Activated T-helper 1 cell treated with anti-CD3 and anti-CD28 coated beads, Interleukin-2, amount 50 U/mL, for 16 hours (primary cell): ENCODE measurements at places on chromosomes 5 and 9.

- DNase-seq: no peak
Measured at GRCh38 chr5:34523387-34523726, 132.8 kb upstream of the RAI14 start.

- no peak for DNase-seq
Measured at GRCh38 chr9:85602742-85603141, 139.0 kb downstream of the AGTPBP1 start.

- no peak for DNase-seq
Measured at GRCh38 chr5:98458004-98458403, 315.5 kb upstream of the RGMB start.

DNA sequence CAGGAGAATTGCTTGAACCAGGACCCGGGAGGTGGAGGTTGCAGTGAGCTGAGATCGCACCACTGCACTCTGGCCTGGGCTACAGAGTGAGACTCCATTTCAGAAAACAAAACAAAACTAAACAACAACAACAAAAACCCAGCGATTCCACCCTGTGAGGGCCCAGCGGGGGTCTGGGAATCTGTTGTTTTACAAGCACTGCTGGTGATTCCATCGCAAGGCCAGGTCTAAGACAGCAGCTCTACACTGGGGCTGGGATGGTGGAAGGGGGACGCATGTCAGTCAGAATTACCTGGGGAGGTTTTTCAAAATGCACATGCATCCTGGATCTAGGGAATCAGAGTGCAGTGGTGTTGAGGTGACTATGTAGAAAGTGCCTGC lies 90.9 kb downstream of the ANKRD55 start:
- no peak for DNase-seq

DNA sequence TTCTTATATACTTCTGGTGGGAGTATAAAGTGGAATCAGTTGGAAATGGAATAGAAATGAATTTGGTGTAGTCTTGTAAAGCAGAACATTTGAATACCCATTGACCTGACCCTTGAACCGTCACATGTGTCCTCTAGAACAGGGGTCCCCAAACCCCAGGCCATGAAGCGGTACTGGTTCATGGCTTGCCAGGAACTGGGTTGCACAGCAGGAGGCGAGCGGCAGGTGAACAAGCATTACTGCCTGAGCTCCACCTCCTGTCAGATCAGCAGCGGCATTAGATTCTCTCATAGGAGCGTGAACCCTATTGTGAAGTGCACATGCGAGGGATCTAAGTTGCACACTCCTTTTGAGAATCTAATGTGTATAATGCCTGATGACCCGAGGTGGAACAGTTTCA lies 80.0 kb downstream of the RANBP17 start:
- no peak for DNase-seq

GRCh38 chr5:10249948-10250805 lies at the start of gene CCT5:
TSS of gene CCT5 (plus strand) at chr5:10250280. CDS start at chr5:10250341, 61 bp downstream.
- peak; percentile 83 for DNase-seq

- DNase-seq: peak; percentile 20
Measured at GRCh38 chr9:133782157-133783130, 44.3 kb upstream of the SARDH start.

GRCh38 chr5:6475626-6476312 lies 27.1 kb downstream of the UBE2QL1 start:
- DNase-seq: no peak

- DNase-seq: no peak
Measured at GRCh38 chr5:128974567-128974966, 9.3 kb downstream of the SLC27A6 start.

DNA sequence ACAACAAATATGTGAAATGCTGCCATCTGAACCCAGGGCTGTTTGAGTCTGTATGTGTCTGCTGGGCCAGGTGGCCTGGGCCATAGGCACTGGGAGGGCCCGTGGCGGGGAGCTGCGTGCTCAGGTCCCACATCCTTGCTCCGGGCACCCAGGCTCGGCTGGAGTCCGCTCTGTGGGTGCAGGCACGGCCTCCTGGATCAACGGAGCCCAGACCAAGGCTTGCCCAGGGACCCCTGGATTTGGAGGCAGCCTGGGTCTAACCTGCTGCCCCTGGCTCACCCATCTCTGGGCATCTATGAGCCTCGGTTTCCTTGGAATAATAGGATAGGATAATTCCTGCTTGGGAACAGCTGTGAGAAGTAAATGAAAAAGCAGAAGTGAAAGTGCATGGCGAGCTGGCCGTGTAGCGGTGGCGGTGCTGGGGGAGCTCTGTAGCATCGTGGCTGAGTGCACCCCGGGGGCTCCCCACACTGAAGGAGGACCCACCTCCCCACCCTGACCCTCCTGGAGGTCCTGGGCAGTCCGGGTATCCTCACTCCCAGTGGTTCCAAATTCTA lies 1.2 kb downstream of the CDHR2 start:
- DNase-seq: no peak

GRCh38 chr5:145991044-145991575 lies 54.7 kb downstream of the SH3RF2 start:
- DNase-seq: no peak

- no peak for DNase-seq
Measured at GRCh38 chr5:174106997-174107655, 61.6 kb downstream of the NSG2 start.
